ENCODE measurements at places on chromosomes 11 and 22.

DNA sequence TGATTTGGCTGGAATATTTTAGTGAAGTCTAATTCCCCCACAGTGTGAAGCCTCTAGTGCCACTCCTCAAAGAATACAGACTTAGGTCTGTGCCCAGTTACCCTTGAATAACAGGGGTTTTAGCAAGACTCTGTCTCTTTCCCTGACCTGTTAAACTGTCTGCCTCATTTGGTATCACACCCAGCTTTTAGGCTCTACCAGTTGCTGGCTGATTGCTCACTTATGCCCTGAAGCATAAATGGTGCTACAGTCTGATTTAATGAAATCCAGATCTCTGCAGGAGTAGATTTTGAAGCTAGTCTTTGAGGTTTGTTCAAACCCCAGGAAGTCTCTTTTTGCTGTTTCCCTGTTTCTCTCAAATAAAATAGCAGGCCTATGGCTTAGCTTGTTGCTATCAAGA is 45.2 kb upstream of the LIPT2 start:
- DNase-seq = no peak

- no peak for DNase-seq
Measured at GRCh38 chr22:37032535-37033460, 13.3 kb downstream of the MPST start.

GRCh38 chr11:121892863-121893262 is 223.2 kb downstream of the BLID start:
- no peak for DNase-seq

DNA sequence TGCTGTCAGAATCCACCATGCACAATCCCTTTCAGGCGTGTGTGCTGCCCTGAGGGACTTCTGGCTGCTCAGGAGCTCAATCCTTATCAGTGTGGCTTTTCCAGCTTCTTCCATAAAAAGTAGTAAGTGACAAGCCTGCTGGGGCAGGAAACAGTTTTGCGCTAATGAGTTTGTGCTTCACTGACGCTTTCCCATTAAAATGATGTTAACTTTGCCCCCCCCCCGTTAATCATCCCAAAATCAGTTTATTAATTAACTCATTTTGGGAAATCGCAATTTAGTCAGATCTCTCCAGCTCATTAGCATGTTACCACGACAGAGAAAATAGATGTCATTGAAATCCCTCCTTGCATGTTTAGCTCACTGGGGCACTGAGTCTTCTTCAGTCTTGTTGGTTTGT is 186.5 kb upstream of the TENM4 start:
- no peak for DNase-seq

DNA sequence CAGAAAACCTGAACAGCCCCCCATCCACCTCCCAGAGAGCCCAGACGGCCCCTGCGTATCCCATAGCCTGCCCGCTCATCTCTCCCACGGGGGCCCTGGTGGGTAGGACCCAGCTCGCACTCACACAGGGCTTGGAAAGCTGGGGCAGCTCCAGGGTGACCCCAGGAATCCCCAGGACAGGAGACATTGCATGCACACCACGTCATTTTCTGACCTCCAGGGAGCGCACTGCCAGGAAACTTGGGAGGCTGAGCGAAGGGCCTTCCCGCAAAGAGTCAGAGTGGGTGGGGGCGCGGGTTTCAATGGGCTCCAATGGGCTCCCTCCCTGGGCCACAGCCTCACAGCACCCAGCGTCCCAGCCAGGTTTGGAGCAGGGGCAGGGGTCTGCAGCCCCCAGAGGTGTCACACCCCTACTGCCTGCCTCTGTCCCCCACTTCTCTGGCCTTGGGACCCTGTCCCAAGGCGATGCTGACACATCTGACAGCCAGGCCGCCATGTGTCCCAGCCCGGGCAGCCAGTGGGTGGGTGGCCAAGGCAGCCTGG is 8.2 kb upstream of the SYT8 start:
- no peak for DNase-seq

DNA sequence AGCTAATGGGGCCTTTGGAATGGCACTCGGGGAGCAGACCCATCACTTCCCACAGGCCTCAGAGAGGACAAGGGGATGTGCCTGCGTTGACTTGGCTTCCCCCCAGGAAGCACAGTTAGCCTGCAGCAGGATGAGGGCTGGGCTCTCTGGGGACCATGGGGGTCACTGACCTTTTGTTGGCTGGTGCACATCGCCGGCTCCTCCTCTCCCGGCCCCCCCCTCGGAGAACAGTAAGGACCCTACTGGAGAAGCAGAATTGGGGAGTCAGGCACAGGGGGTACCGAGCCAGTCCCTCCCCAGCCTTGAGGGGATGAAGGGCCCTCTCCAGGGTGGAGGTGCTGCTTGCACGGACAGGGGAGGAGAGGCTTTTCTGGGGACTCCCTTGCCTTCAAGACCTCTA is 32.8 kb downstream of the NRXN2 start:
- DNase-seq = no peak

DNA sequence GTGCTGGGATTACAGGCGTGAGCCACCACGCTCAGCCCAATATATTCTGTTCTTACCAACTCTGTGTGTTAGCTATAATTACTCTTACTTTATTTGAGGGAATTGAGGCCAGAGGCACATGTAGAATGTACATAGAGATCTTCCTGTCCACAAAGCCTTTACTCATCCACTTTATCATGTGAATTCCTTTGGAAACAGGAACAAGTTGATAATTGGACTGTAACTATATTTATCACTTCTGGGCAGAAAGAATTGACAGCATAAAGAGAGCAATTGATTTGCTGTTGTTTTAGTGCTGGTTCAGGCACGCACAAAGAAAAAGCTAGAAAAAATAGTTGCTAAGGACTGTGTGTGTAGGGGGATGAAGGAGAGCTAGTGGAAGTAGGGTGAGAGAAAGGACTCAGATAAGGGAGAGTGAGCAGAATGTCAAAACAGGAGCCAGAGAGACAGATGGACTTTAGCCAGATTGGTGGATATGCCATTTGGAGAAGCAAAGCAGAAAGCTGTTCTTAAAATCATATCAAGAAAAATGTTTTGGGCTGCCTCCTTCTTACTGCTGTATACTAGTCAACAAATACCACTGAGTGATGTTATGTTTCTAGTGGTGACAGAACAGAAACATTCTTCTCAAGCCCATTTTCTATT is 929.8 kb upstream of the CNTN5 start:
- DNase-seq = no peak

- no peak for DNase-seq
Measured at GRCh38 chr11:83641511-83641910, 355.3 kb upstream of the CCDC90B start.

DNA sequence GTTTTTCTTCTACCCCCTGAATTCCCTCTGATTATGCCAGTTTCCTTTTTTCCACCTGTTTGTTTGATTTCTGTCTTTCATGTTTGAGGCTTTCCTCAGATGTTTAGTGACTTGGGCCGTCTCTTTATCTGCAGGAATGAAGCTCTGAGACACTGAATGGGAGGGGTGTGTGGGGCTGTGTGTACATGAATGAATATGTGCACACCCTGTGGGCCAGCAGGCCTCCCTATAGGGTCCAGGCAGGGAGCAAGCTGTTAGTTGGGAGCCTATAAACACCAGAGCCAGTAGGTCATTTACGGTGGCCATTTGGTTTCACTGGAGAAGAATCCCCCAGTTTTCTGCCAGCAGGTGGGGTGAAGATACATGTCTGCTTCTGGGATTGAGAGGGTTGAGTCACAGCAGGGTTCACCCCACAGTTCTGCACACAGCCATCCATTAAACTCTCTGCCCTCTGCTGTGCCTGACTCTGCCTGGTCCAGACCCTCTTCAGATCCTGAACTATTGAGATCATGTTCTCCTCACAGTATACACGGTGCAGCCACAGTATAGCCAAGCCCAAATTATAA is 34.8 kb downstream of the BARX2 start:
- peak; percentile 4 for DNase-seq

- no peak for DNase-seq
Measured at GRCh38 chr11:6397636-6398035, 7.4 kb downstream of the SMPD1 start.

GRCh38 chr11:8729837-8730696 is 47.5 kb downstream of the RPL27A start:
- DNase-seq = no peak

GRCh38 chr11:46321757-46322156 is 25.5 kb upstream of the DGKZ start:
- no peak for DNase-seq

GRCh38 chr11:125923012-125923579 is 18.8 kb downstream of the DDX25 start:
- DNase-seq = peak; percentile 74

DNA sequence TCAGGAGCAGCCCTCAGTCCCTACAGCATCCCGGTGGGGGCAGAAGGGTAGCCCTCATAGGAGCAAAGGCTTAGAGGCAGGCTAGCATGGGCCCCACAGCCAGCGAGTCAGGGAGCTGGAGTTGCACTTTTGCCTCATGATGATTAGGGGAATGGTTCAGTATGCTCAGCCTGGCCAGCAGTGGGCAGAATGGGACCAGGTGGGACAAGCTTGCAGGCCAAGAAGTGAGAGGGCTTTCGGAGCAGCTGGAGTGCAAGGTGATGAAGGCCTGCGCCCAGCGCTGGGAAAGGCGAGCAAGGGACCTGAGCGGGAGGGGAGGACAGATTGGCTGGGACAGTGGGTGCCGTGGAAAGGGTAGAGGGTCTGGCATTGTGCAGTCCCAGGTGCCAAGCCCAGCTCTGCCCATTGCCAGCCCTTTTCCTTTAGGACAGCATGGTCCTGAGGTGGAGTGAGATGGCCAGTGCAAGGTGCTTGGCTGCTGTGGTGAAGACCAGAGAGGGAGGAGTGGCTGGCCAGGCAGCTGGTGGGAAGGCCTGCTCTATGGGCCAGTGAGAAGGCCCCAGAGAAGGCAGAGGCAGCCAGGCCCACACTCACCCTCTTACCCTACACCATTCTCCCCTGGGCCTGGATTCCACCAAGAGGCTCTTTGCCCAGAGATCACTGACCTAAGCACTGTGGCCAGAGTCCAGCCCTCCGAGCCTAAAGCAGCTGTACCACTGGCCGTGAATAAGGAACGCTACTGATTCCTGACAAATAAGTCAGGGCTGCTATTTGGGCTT is 47.9 kb upstream of the SUSD2 start:
- DNase-seq = no peak

DNA sequence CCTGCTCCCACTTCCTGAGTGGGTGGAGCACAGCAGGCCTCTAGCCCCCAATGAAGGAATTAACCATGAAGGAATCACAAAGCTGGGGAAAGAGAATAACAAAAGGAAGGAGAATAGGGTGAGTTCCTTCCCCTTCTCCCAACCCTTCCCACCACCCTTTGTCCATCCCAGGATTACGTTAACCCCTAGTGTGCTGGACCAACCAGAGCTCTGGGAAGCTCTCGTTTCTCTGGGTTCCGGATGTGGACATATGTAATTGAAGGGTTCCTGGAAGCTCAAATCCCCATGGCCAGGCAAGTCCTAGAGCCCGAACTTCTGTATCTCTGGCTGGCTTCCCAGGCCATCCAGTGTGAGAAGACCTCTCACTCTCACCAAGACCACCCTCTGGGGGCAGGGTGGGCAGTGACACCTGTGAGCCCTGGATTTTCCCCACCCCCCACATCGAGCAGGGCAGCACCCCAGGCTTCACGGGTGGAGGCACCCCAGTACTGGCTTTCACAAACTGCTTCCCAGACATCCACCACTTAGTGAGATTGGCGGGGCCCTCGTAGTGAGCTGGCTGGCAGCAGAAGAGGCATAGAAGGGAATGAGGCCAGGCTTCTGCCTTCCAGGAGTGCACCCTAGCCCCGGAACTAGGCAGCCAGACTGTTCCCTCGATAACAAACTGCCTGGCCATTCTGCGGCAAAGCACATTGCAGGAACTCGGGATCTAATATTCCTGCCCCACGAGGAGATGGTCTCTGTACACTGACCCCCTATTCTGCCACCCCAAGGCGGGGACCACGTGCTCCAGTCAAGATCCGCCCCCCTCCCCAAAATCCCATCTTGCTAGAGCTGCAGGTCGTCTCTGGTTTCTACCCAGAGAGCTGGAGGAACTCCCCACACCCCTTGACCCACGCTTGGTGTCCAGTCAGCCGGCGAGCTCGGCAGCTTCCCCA is 2.1 kb downstream of the NECTIN1 start:
- DNase-seq = no peak
